Naive thymus-derived CD8-positive, alpha-beta T cell (primary cell): ENCODE measurements at places on chromosomes 11 and 22. TPM values are rescaled to one million over a fixed set of nuclear protein-coding genes. Genes with fewer than 3 reads are reported as not detected.

Gene IL18
- total RNA-seq = not detected

DNA sequence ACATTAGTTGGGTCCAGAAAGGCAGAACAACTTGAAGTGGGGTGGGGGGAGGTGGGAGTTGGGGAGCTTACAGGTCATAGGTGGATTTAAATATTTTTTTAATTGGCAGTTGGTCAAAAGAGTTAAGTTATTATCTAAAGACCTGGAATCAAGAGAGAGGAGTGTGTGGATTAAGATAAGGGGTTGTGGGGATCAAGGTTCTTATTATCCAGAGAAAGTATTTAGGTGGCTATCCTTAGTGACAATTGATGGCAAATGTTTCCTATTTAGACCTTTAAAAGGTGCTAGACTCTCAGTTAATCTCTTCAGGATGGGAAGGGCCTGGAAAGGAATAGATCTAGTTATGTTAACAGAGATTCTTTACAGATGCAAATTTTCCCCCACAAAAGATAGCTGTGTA lies 120.7 kb upstream of the OR9Q1 start:
- peaks cover 11% of the 10 kb centered on the region for H3K4me1 ChIP-seq
- no peak overlapping the region for H3K4me3 ChIP-seq
- peaks cover 6% of the 10 kb centered on the region for H3K36me3 ChIP-seq
- H3K27me3 ChIP-seq = peaks cover 13% of the 10 kb centered on the region
- no peak for DNase-seq

GRCh38 chr22:24088816-24089215 lies 77.7 kb downstream of the CABIN1 start:
- peaks cover 12% of the 10 kb centered on the region for H3K36me3 ChIP-seq
- no peaks in the 10 kb centered on the region for H3K27me3 ChIP-seq
- no peaks in the 10 kb centered on the region for H3K4me1 ChIP-seq
- DNase-seq = no peak
- H3K27ac ChIP-seq = no peak overlapping the region

- DNase-seq = no peak
- H3K27me3 ChIP-seq = no peaks in the 10 kb centered on the region
- no peak overlapping the region for H3K4me3 ChIP-seq
- no peaks in the 10 kb centered on the region for H3K36me3 ChIP-seq
These were observed 1480.8 kb downstream of the BRD1 start for GRCh38 chr22:48346911-48347310.

- no peak for DNase-seq
- peaks cover 91% of the 10 kb centered on the region for H3K36me3 ChIP-seq
- H3K27ac ChIP-seq = no peak overlapping the region
These were observed 36.9 kb downstream of the CSRP3 start for GRCh38 chr11:19164881-19165280.

Gene GTF2H1
- 40.8 TPM for total RNA-seq

Gene GTSE1
- total RNA-seq = 0.68 TPM

Gene TEX54
- 0.88 TPM for total RNA-seq

- peaks cover 43% of the 10 kb centered on the region for H3K4me1 ChIP-seq
- H3K4me3 ChIP-seq = peak overlapping the region; percentile 100
- H3K27me3 ChIP-seq = no peaks in the 10 kb centered on the region
- DNase-seq = no peak
These were observed 5.0 kb downstream of the HSPA8 start for GRCh38 chr11:123056835-123057491.

DNA sequence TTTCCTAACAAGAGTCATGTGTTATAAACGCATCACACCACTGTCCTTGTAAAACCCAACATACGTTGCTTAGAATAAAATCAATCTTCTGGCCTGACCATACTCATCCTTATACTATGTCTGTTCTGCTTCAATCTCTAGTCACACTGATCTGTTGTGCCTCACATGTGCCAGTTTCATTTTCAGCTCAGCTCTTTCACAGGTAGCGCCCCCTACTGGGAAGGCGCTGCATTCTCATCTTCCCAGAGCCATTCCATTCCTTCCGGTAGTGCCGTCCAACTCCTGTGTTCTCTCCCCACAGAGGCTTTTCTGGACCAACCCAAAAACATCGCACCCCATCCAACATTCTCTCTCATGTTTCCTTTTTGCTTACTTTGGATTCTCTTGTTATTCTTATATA lies 22.2 kb downstream of the CASP5 start:
- DNase-seq = peak; percentile 2
- no peaks in the 10 kb centered on the region for H3K27me3 ChIP-seq
- no peaks in the 10 kb centered on the region for H3K36me3 ChIP-seq
- no peak overlapping the region for H3K4me3 ChIP-seq
- H3K27ac ChIP-seq = no peak overlapping the region
- peaks cover 8% of the 10 kb centered on the region for H3K4me1 ChIP-seq

DNA sequence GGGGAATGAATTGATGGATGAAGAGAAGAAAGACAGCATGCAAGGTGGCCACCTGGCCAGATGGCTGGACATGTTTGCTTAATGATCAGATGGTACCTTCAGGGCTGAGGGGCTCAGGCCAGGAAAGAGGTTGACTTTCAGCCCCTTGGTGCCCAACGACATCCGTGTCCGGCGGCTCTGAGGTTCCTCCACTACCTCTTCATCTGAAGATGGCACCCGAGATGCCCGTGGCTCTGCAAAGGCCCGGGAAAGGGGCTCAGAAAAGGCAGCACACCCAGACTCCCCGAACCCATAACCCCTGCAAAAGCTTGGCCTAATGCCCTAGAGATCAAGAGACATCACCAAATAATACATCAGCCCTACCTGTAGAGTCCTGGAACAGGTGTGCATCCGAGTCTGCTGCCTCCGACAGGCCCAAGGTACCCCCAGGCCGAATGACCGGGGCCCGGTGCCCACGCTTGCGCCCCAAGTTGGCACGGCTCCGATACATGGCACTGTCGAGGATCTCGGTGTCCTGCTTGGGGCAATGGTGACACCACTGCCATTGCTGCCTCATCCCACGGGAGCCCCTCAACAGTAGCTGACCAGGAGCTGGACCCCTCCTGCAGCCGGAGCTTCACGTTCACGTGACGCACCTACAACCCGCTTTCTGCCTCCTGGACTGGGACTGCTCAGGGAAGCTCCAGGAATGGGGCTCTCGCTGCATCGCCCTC lies 22.9 kb downstream of the TNKS1BP1 start:
- no peak overlapping the region for H3K27ac ChIP-seq
- no peak for DNase-seq
- H3K4me3 ChIP-seq = no peak overlapping the region
- no peaks in the 10 kb centered on the region for H3K27me3 ChIP-seq
- peaks cover 18% of the 10 kb centered on the region for H3K36me3 ChIP-seq
- no peaks in the 10 kb centered on the region for H3K4me1 ChIP-seq

Gene OR5B21
- 0.94 TPM for total RNA-seq

Gene CEP57
- 68.4 TPM for total RNA-seq

Gene APOA5
- not detected for total RNA-seq

Gene DLG2
- 6.2 TPM for total RNA-seq
